Pericardium fibroblast (primary cell): ENCODE measurements at places on chromosomes 11 and 22. TPM values are rescaled to one million over a fixed set of nuclear protein-coding genes. Genes with fewer than 3 reads are reported as not detected.

The MPZL3 gene
- 0.17 and 0.82 TPM in 2 replicates for total RNA-seq

The SMC1B gene
- not detected in 2 replicates for total RNA-seq

The THRSP gene
- total RNA-seq, result not detected in 2 replicates

The GDPD4 gene
- total RNA-seq, result not detected in 2 replicates

The PRODH gene
- 0.93 and 13.6 TPM in 2 replicates for total RNA-seq

The HPX gene
- not detected in 2 replicates for total RNA-seq
